ENCODE measurements at places on chromosomes 4 and X. TPM values are rescaled to one million over a fixed set of nuclear protein-coding genes. Genes with fewer than 3 reads are reported as not detected.

GRCh38 chr4:187814737-187815465, 180.7 kb upstream of the ZFP42 start:
- DNase-seq: no peak

DNA sequence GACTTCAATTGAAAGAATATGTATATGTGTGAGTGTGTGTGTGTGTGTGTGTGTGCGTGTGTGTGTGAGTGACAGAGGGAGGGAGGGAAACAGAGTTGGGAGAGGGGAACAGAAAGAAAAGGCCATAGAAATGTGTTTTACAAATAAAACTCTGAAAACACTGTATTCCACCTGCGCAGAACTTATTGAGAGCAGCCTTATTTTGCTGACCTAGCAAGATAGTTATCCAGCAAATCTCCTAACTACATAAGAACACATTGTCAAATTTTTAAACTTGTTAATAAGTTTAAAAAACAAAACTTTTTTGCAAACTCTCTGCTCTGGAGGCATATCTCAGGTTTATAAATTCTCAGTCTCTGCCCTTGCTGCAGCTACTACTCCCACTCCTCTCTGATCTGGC, 217.9 kb upstream of the NOCT start:
- no peak for DNase-seq

- no peak for DNase-seq
Measured at GRCh38 chrX:11053351-11053750, 57.8 kb upstream of the HCCS start.

DNA sequence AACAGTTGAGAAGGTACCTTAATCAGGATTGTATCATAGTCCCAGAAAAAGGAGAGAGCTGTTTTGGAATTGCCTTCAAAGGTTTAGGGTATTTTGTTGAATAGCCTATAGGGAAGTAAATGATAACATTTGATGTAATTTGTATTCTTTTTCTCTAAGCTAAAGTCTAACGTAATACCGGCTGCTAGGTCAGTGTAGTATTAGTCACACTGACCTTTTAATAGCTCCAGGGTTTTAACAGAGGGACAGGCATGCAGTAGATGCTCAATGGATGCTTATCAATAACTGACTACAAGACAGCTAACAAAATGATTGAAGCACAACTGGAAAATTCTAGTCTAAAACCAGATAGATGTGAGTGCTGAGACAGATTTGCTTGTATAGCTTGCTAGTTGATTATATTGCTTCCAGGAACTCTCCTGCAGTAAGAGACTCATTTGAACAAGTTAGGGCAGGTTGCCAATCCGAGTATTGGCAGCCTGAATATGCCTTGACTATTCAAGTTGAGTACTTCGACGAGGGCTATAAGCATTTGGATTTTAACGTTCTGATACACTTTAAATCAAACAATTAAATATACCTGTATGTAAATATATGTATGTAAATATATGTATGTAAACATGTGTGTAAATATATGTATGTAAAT, 16.5 kb upstream of the PNPLA4 start:
- DNase-seq: no peak

- DNase-seq: no peak
Measured at GRCh38 chrX:132631579-132632232, 142.9 kb upstream of the MBNL3 start.

DNA sequence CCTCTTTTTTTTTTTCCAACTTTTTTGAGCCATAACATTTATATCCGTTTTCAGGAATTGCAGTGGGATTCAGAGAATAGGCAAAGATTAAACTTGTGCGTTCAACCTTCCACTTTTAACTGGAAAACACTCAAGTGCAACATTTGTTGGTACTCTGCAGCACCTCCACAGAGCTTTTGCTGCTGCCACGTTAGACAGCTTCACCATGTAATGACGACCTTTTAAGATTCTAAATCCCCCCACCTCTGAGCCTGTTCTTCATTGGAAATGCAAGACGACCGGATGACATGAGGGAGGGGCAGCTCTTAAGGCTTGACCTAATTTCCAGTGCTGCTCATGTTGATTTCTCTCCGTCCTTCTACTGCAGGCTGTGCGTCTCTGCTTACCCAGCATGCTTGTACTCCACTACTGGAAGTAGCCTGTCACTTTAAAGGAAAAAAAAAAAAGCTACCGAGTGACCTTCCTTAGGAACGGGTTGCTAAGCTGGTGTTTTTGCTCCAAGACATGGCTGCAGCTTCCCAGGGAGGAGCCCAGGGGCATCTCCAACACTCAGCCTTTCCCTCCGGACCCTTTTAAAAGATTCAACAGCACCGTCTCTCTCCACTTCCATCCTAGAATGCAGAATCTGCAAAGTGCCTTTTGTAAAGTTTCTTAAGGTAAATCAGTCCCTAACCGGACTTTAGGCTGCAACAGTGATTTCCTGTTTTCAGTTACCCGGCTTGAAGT, at the start of gene CC2D2A:
TSS of gene CC2D2A (plus strand) at position 481 of the 726 bp plus-strand sequence. CDS start 6,051 bp downstream, outside the sequence.
- DNase-seq: no peak

DNA sequence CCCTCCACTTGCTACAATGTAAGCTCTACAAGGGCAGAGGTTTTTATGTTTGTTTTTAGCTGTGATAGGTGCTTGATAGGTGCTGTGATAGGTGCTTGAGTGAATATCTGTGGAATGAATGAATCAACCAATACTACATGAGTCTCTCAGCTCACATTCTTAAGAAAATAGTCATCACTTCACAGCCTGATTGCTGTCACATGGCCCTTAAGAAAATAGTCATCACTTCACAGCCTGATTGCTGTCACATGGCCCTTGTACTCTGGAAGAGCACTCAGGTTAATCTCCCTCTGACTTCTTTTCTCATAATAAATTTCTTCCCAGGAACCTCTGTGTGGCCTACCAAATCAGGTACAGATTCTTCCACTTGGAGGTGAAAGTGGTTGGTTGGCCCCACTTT, 335.2 kb downstream of the TENM3 start:
- no peak for DNase-seq

- no peak for DNase-seq
Measured at GRCh38 chr4:19406789-19407188, 844.9 kb upstream of the SLIT2 start.

CENPVL1 gene
- not detected for total RNA-seq

CCKAR gene
- total RNA-seq: not detected
